HTR-8/SVneo (cell line): ENCODE measurements at places on chromosomes 12 and 14.
A peak's percentile ranks its signal among the peaks of the same experiment; 100 is the strongest.

DNA sequence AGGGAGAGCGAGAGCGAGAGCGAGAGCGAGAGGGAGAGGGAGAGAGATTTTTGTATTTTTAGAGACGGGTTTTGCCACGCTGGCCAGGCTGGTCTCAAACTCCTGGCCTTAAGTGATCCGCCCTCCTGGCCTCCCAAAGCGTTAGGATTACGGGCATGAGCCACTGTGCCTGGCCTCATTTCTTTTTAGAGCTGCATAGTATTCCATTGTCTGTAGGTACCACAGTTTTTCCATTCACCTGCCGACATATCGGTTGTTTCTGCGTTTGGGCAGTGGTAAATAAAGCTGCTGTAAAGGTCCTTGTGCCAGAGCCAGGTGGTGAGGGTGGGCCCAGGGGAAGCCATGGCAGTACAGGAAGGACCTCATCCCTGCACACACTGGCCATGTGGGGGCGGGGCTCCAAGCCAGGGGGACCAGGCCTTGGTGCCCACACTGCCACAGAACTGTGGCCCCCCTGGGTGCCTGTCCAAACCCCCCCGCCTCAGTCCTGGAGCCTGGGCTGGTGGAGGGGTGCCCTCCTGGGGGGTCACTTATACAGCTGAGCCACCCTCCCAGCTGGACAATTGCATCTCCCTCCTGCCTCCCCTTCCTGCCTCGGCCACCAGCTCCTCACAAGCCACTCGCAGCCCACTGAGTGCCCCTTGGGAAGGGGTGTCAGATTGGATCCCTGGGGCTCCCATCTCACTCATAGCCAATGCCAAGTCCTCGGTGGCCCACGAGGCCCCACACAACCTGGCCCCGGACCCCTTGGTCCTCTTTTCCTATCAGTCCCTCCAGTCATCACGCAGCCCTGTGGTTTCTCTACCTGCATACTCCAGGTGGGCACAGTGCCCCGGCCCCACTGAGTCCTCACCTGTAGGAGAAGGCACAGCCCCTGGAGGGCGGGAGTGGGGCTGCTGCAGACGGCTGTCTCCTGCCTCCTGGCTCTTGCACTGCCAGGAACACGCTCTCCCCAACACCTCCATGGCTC is 1.7 kb upstream of the PUS1 start:
- DNase-seq, result no peak

GRCh38 chr12:50517421-50518048 is 12.8 kb downstream of the DIP2B start:
- no peak for DNase-seq

- no peak for DNase-seq
Observed at GRCh38 chr12:129466499-129466898, 437.3 kb downstream of the TMEM132D start.

DNA sequence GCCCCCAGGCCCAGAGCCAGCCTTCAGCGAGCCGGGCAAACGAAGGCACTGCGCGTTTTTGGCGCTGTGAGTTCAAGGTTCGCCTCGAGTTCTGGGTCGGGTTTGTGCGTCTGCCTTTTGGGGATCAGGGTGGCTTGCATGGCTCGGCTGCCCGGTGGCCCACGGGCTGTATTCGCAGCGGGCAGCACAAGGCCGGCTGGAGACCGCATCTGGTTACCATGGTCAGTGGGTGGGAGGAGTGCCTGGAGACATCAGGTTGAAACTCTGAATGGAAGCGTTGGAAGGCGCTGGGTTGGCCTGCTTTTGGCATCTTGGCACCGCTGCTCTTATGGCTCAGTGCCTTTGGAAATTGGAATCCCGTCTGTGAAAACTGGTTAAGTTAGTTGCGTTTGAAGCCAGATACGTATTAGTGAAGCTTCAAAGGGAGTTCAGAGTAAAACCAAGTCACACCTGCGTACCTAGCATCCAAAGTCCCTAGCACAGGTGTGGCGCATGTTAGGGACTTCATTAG is 50.9 kb downstream of the SNAPC1 start:
- no peak for DNase-seq

GRCh38 chr12:123049398-123050240 is 69.1 kb downstream of the ARL6IP4 start:
- DNase-seq, result no peak

GRCh38 chr12:122123051-122123760 is 44.6 kb downstream of the MLXIP start:
- DNase-seq, result peak; percentile 71

DNA sequence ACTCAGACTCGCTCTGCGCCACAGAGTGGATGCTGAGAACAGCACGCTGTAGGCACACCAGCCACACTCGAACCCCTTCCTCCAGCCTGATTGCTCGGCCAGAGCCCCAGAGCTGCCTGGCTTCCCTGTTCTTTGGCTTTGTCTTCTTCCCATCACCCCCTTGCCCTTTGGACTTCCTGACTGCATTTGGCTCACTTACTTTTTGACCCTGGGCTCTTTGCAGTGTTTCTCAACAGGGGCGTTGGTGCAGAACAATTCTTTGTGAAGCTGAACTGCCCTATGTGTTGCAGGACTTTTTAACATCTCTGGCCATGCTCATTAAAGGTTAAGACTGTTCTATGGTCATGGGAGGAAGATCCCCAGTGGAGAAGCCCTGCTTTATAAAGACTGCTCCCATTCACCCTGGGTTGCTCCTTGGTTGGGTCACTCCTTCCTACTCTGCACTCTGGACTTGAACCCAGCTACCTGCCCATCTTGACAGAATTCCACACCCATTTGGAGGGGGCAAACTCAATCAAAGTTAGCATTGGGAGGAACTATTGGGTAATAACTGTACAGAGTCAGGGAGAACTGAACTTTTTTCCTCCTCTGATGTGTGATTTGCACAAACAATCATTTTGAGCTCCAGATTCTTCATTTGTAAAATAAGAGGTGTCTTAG is 127.7 kb upstream of the PLEKHG7 start:
- DNase-seq, result no peak

DNA sequence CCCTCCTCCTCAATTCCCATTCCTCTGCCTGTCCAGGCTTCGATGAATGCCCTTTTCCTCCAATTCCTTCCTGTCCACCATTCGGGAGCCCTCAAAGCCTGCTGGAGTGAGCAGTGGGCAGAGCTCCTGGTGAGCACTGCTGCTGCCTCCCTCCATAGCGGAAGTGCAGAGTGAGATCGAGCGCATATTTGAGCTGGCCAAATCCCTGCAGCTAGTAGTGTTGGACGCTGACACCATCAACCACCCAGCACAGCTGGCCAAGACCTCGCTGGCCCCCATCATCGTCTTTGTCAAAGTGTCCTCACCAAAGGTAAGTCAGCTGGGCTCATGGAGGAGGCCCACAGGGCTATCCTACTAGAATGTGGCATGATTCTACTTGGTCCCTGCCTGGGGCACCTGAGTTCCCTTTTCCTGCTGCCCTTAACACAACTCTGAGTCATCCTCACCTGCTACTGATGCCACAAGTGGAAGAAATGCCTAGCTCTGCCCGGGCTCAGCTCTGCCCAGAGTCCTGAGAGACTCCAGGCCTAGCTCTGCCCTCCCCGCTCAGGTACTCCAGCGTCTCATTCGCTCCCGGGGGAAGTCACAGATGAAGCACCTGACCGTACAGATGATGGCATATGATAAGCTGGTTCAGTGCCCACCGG is 8.0 kb downstream of the CACNB3 start:
- DNase-seq, result no peak

DNA sequence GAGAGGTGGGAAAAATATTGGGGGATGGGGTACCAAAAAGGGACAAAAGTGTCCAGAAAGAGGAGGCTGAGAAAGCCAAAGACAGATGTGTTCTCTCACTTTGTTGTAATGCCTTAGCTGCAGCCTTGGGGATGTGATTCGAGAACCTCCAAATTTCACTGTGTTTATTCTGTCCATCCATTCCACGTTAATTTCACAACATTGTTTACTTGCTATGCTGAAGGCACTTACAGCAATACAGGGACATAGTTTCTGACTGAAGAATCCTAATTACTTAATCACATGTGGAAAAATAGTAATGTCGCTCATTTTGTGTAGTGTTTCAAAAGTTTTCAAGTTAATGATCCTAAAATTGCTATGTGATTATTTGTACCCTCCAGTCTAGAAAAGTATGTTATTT is 146.2 kb upstream of the SLC38A2 start:
- no peak for DNase-seq

GRCh38 chr14:104403421-104404220 is 175.9 kb upstream of the C14orf180 start:
- DNase-seq, result no peak

GRCh38 chr14:89933002-89933401 is 21.5 kb downstream of the EFCAB11 start:
- no peak for DNase-seq

GRCh38 chr12:1821805-1822204 is 1.4 kb downstream of the LRTM2 start:
- no peak for DNase-seq

DNA sequence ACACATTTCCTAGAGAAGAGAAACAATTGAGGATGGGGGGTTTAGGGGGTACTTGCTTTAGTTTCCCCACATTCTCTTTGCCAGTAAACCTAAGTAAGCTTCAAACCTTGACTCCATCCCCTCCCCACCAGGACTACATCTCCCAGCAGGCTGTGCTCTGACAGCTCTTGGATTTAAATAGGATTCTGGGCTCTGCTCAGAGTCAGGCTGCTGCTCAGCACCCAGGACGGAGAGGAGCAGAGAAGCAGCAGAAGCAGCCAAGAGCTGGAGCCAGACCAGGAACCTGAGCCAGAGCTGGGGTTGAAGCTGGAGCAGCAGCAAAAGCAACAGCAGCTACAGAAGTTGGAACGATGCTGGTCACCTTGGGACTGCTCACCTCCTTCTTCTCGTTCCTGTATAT is 20.6 kb downstream of the RDH12 start:
- DNase-seq, result peak; percentile 69

DNA sequence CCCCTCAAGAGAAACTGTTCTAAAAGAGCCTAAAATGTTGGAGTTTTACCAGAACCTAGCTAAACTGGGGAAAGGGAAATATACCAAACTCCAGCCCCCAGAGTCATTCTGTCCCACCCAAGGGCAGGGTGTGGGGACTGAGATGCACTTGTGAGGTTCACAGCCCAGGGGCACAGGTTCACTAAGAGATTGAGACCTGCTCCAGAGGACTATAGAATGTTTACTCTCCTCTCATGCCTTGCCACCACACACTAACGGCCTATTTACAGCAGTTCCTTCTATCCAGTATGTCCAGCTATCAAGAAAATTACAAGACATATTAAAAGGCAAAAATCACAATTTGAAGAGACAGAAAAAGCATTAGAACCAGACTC is 60.6 kb upstream of the PARP11 start:
- no peak for DNase-seq

- no peak for DNase-seq
Observed at GRCh38 chr12:26512213-26512612, 316.8 kb downstream of the SSPN start.

- no peak for DNase-seq
Observed at GRCh38 chr12:130160711-130161231, 1.5 kb upstream of the FZD10 start.

DNA sequence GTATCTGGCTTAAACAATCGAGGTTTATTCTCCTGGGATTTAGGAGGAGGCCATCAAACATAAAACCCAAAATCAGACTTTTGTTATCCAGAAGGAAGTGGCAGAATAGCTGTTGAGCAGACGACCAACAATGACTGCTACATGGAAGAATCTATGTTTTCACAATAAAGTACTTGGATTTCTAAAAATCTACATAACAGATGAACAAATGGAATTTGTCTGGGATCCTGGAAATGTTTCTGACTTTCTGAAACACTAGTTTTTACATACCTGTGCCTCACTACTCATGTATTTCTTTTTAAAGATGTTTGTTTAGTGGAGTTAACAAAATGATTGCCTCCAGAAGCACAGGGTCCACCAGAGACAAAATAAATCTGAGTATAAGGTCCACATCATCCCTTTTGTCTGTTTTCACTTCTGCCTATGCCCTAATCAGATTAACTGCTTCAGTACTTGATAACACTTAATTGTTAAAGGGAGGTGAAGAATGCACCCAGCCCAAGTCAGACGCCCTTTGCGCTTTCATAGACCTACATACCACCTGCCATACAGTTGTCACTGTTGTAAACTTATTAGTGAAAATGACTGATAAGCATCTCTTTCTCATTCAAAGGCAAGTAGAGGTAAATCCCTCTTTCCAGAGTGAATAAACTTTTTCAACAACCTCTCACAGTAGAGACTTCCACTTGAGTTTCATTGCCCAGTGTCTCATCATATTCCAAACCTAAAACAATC is 164.6 kb downstream of the EGLN3 start:
- no peak for DNase-seq

DNA sequence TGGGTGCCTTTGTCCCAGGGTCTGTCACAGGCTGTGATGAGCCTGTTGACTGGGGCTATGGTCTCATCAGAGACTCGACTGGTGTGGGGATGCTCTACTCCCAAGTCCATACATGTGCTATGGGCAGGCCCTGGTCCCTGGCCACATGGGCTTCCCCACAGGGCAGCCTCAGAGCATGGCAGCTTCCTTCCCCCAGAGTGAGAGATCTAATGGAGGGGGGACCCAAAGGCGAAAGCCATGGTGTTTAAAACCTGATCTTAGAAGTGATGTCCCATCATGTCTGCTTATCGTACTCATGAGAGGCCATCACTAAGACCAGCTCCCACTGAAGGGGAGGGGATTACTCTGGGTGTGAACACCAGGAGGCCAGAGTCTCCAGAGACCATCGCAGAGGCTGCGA is 279.0 kb upstream of the RTL1 start:
- DNase-seq, result no peak

- DNase-seq, result peak; percentile 38
Observed at GRCh38 chr12:49706351-49707127, 666 bp downstream of the FMNL3 start.

DNA sequence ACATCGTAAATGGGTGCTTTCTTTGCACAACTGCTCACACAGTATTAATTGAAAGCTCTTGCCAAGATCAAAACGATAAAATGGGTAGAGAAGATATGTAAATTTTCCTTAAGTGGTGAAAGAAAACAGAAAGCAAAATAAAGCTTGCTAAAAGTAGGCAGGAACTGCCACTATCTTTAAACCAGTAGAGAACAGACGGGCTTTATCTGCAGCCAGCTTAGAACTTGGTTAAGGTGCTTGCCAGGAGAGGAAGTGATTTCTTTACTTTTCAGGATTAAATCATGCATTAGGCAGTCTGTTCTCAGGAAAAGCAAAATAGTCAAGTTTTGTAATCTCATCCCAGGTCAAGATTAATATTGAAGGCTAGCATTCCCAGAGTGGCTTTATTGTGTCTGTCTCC is 56.9 kb upstream of the CCDC175 start:
- no peak for DNase-seq
